Erythroblast (primary cell): ENCODE measurements at places on chromosomes 11 and 22.

DNA sequence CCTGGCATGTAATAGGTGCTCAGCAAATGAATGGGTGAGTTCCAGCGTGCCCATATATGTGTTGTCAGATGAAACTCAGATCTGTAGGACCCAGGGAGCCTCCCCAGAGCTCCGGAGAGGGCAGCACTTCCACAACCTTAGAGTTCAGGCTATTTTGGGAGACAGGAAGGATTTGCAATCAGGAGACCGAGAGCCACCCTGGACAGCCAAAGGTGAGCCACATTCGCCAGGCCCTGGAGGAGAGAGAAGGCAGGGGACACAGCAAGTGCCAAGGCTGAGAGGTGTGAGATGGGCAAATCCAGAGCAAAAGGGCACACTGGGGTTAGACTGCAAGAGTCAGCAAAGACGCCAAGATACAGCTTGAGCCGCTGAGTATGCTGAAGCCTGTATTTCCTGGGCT lies 66.4 kb downstream of the CD82 start:
- no peak for DNase-seq

DNA sequence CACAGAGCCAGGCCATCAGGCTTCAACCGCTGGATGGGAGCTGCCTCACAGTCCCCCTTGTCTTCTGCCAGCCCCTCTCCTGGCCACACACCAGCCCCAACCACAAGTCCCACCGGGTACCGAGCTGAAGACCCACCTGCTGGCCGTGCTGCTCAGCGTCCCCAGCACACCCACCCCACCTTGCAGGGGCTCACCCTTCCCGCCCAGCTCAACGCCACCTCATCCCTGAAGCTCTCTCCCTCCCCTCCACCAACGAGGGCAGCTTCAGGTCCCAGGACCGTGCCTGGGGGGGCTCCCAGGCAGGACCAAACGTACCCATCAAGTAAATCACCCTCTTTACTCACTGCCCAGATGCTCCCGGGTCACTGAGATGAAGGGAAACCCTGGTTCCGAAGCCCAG lies 141.0 kb downstream of the CRYBB2 start:
- DNase-seq, result no peak

- DNase-seq, result no peak
These were observed 279.3 kb upstream of the SYN3 start for GRCh38 chr22:33337524-33337923.

DNA sequence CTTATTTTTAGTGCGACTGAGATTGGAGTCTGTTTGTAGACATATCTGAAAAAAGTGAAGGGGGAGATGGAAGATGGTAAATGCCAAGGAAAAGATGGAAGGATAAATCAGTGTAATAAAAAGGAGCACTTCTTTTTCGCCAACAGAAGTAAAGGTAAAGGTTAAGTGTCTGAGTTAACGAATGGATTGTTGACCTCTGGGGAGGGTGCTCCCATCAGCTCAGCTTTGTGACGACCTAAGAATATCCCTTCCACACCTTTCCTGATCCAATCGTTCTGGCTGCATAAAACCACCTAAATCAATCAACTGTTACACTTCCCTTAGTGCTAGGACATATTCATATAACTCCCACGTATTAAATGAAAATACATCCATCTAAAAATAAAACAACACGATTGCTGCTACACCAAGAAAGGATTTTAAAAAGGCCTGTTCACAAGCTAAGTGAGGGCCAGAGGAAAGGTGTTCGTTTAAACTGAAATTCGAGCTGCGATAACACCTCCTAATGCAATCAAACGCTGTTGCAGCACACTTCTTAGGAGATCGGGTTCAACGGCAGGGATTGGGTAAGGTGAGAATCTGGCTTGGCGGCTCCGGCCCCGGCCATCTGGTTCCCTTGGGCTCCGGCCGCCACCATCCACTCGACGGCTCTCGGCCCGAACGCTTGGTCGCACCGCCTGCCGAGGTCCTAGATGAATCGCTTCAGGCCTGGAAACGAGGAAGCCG lies 658 bp downstream of the C11orf71 start:
- DNase-seq, result no peak

- no peak for DNase-seq
These were observed 11.3 kb upstream of the MTMR3 start for GRCh38 chr22:29871684-29872083.

GRCh38 chr11:64516226-64516625 lies 74.8 kb upstream of the SLC22A12 start:
- DNase-seq, result peak; percentile 46

- DNase-seq, result no peak
These were observed 28.8 kb downstream of the DKK3 start for GRCh38 chr11:11979488-11980117.

GRCh38 chr11:61297746-61298145 lies 2.6 kb upstream of the VWCE start:
- DNase-seq, result no peak

GRCh38 chr11:64809781-64810241 lies 540 bp downstream of the MEN1 start:
- DNase-seq, result peak; percentile 57

DNA sequence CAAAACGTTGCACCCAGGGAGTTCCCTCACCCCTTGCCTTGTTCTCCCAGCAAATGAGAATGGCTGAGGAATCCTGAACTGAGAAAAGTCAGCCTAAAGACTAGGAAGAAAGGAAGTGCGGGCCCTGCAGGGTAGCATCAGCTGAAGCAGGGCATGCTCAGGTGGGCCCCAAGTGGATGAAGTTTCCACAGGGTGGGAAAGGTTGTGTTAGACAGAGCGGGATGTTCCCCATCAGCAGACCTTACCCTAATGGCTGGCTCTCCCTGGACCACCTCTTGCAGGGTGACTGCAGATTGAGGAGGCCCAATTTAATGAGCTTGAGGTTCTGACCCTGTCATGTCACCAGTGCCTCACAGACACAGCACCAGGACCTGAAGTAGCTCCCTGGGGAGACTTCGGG lies 81.5 kb upstream of the MYOD1 start:
- DNase-seq, result no peak

DNA sequence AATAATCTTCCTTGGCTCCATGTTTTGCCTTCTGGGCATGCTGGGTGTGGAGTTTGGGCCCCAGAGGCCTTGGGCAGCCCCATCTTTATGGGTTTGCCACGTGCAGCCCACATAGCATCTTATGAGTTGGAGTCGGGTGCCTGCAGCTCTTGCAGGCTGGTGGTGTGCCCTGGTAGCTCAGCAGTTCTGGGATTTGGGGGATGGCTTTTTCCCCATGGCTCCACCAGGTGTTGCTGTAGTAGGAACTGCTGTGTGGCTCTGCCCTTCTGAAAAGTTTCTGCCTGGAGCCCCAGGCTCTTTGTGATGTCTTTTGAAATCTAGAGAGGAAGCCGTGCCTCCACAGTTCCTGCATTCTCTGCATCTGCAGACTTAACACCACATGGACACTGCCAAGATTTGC lies 16.8 kb downstream of the EED start:
- DNase-seq, result no peak

GRCh38 chr11:12537778-12538401 lies 136.3 kb upstream of the TEAD1 start:
- DNase-seq, result no peak

DNA sequence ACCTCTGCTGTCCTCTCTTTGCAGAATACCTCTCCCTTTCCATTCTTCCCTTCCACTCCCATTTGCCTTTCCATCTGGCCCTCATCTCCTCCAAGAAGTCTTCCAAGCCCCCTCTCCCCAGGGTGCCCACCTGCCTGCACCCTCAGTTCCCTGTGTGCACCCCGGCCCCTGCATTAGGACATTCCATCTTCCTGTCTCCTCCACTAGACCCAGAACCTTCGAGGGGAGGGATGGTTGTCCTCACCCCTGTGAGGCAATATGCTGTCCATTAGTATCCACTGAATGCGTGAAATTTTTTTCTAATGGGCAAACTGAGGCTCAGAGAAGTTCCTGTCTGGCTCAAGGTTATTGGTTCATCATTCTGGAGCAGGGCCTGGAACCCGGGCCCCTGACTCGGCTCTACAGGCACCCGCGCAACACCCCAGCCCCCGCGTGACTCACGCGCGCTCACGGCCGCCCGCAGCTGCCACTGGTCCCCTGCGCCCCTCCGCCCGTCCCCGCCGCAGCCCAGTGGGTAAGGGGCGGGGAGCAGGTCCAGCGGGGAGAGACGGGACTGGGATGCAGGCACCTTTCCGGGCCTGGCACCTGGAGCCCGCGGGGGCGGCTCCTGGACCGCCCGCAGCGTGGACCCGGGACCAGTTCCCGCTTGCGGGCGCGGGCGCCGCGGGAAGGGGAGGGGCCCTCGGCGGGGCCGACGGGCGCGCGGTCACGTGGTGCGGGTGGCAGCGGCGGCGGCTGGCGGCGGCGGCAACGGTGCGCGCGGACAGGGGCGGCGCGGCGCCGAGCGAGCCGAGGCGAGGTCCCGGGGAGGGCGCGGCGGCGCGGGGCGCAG lies 7.0 kb downstream of the SEPTIN3 start:
- DNase-seq, result peak; percentile 32

- DNase-seq, result peak; percentile 40
These were observed 9.0 kb upstream of the VPREB1 start for GRCh38 chr22:22235558-22235957.

DNA sequence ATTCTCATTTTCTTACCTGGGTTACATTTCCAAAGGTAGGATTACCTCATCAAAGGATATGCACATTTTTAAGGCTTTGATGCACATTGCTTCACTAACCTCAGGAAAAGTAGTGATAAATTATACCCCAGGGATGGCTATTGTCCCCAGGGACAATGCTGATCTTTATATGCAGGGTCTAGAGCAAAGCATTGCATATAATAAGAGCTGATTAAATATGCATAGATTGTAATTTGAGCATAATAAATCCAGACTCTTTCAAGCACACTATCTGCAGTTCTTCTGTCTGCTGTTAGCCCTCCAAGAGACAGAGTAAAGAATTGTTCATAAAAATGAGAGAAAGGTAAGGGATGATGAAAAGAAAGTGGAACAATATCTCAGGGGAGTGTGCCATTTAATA lies 57.3 kb upstream of the SYT13 start:
- no peak for DNase-seq

DNA sequence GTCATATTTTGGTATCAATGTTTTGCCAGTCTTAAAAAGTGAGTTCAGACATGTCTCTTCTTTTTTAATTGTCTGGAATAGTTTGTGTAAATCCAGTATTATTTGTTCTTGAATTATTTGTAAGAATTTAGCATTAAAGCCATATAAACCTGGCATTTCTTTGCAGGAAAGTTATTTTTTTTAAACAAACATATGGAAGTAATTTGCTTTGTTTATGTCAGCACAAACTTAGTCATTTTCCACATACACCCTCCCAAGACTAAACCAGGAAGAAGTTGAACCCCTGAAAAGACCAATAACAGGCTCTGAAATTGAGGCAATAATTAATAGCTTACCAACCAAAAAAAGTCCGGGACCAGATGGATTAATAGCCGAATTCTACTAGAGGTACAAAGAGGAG lies 9.1 kb upstream of the CCDC81 start:
- DNase-seq, result no peak

DNA sequence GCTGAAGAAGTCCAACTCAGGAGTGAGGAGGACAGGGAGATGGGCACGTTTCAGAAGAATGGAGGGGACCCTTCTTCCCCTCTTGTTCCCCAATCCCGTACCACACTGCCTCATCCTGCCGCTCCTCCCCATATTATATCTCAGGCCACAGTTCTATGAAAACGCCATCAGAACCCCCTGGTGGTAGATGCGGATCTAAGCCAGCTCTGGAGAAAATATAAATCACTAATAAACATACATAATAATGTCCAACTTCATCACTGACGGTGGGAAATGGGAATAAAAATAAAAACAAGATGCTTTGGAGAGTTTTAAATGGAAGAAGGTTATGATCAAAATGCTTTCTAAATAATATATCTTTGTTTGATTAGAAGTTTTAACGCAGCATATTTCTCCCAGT lies 400.3 kb downstream of the CADM1 start:
- DNase-seq, result no peak

GRCh38 chr11:87493516-87493915 lies 455.8 kb downstream of the TMEM135 start:
- DNase-seq, result no peak

- DNase-seq, result peak; percentile 90
These were observed 4.2 kb upstream of the STIP1 start for GRCh38 chr11:64181506-64182411.

GRCh38 chr22:36796552-36797175 lies 20.2 kb downstream of the PVALB start:
- DNase-seq, result no peak

- DNase-seq, result no peak
These were observed 783.6 kb downstream of the BRD1 start for GRCh38 chr22:49044091-49044490.

DNA sequence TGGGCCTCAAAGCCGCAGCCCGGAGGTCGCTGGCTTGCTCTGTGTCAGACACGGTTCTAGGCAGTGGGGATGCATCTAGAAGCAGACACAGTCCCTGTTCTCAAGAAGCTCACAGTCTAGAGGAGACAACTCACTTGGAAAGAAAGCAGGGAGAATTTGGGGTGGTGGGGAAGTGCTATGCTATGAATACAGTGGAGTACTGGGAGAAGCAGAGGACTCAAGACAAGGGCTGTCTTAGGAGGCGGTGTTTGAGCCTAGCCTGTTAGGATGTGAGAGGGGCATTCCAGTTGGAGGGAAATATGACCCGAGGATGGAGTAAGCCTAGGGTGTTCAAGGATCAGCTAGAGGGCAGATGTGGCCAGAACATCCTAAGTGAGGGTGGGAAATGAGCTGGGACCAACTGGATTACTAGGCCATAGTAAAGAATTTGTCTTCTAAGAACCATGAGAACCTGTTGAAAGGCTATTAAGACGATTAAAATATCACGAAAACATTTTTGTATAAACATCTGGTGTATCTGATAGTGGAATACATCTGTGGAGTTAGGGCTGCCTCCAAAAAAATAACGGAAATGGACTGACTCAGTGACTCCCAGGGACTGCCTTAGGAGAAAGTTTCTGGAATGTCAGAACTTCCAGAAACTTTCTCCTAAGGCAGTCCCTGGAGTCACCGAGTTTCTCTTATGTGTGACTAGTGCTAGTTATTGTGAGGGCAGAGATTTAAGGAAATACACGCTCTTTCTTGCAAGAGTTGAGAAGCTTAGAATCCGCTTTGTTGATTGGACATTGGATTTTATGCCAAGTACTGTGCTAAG lies 1.1 kb upstream of the PITPNB start:
- no peak for DNase-seq

DNA sequence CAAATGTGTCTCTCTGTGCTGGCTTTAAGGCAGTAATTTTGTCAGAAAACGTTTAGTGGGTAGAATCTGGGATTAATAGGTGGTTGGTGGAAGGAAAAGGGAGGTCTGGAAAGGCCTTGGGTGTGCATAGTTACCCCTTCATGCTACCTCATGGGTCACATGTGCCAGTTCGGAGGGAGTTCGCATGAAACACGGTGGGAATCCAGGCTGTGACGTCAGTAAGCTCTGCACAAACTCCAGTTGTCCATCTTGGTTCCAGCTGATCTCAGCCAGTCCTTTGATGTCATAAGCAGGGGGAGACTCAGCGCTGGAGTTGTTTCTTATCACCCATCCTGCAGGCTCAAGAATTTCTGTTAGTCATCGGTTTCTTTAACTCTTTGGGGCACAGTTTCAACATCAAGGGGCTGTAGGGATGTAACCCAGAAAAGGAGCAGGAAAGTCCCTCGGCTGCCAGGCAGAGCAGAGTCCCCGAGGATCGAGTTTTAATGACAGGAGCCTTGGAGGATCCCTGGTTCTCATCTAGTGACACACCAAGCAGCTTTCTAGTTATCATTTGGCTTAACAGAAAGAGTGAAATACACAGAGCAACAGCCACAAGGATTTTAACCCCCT lies 28.9 kb downstream of the MOV10L1 start:
- peak; percentile 95 for DNase-seq
